Upper lobe of left lung (tissue), 6 donors: ENCODE measurements at places on chromosomes 5 and 9. TPM values are rescaled to one million over a fixed set of nuclear protein-coding genes. Genes with fewer than 3 reads are reported as not detected.
A peak's percentile ranks its signal among the peaks of the same experiment; 100 is the strongest.

GRCh38 chr9:35795695-35796094 is 4.3 kb downstream of the NPR2 start:
- H3K36me3 ChIP-seq: no peaks in the 10 kb centered on the region
- H3K4me1 ChIP-seq: peaks cover 28% of the 10 kb centered on the region
- no peaks in the 10 kb centered on the region for H3K27me3 ChIP-seq
- H3K4me3 ChIP-seq: no peak overlapping the region
- H3K27ac ChIP-seq: no peak overlapping the region

PCDHGC4 gene
- 1.7 TPM for total RNA-seq

IL12B gene
- total RNA-seq: not detected

DNA sequence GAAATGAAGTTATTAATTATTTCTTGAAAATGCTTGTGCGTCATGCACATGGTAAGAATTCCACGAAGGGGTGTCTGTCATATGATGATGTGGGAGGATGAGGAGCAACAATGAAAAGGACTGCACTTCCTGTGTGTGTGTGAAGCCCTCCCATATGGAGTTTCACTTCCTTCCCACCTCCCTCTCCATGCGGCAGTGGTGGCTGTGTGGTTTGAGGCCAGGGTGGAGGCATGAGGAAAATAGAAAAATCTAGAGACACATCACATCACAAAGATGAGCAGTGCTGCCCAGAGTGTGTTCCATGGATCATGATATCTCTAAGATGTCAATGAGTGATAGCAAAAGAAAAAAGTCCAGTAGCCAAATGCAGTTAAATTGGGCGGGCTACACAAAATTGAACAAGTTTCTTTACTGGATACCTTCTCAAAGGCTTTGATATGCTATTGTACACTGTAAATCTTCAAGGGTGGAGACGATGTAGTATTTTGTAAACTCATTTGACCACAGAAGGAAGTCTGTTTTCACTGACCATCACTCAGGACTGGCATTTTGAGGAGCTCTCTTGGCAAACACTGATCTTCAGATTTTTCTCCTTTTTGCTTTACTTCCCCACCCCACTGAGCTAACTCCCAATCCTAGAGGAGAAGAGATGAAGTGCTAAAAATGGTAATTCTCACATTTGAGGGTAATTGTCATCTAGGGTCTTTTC is 55.7 kb upstream of the EQTN start:
- H3K4me1 ChIP-seq: peaks cover 4% of the 10 kb centered on the region
- H3K36me3 ChIP-seq: no peaks in the 10 kb centered on the region
- no peak overlapping the region for H3K4me3 ChIP-seq
- no peaks in the 10 kb centered on the region for H3K27me3 ChIP-seq

- no peaks in the 10 kb centered on the region for H3K36me3 ChIP-seq
- H3K27me3 ChIP-seq: no peaks in the 10 kb centered on the region
- H3K4me3 ChIP-seq: no peak overlapping the region
Measured at GRCh38 chr9:96169484-96169883, 132.5 kb downstream of the HSD17B3 start.

DNA sequence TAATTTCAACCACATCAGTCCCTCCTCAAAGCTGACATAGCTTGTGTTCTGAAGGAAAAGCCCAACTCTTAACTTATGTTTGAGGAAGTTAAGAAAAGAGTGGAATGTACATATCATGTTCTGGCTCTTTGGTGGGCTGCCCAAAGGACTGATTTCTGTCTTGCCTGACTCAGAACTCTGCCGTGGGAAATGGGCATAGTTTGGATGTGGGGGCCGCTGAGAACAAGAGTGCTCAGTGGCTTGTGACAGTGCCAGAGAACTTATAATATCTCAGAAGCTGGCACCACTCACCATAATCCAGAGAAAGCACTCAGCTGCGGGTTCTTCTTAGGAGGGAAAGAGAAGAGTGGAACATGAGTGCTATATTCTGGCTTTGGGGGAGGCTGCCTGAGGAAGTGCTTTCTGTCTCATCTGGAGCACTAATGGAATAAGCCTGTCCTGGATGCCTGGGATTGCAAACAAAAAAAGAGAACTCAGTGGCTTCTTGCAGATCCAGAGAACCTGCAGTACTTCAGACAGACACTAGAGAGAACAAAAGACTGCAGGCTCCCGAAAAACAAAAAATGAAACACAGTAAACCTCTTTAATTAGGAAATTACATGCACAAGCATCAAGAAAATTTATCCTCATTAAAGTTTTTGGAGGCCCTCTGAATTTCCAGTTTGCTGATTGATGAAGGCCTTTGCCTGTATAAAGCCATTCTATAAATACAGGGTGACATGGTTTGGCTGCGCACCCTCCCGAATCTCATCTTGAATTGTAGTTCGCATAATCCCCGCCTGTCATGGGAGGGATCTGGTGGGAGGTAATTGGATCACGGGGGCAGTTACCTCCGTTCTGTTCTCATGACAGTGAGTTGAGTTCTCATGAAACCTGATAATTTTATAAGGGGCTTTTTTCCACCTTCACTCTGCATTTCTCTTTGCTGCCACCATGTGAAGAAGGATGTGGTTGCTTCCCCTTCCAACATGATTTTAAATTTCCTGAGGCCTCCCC is 207.0 kb downstream of the DMAC1 start:
- no peak overlapping the region for H3K4me3 ChIP-seq
- H3K27ac ChIP-seq: no peak overlapping the region
- no peaks in the 10 kb centered on the region for H3K4me1 ChIP-seq
- no peaks in the 10 kb centered on the region for H3K27me3 ChIP-seq
- DNase-seq: no peak

GRCh38 chr9:110180511-110181434 is 27.2 kb downstream of the C9orf152 start:
- DNase-seq: peak; percentile 11
- H3K36me3 ChIP-seq: no peaks in the 10 kb centered on the region
- H3K27ac ChIP-seq: no peak overlapping the region
- H3K4me1 ChIP-seq: no peaks in the 10 kb centered on the region
- no peaks in the 10 kb centered on the region for H3K27me3 ChIP-seq
- H3K4me3 ChIP-seq: no peak overlapping the region

DNA sequence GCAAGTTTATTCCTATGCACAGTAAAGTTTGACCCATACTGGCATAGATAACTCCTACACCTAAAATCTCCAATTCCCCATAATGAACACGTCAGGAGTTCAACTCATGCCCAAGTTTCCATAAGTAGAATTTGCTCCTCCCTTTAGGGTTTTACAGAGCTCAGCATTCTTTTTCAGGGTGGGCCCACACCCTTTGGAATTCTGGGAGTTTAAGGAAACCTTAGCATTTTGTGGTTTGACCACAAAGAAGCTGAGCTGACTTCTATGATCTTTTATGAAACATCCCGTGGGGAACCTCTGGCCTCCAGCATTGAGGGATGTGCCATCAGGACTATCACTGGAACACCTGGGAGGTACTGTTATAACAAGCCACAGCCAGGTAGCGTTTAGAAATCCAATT is 220.6 kb upstream of the MAP3K1 start:
- no peaks in the 10 kb centered on the region for H3K27me3 ChIP-seq
- no peak for DNase-seq
- H3K36me3 ChIP-seq: no peaks in the 10 kb centered on the region
- H3K4me3 ChIP-seq: no peak overlapping the region
- no peak overlapping the region for H3K27ac ChIP-seq
